ENCODE measurements at places on chromosomes 11 and 22.
A peak's percentile ranks its signal among the peaks of the same experiment; 100 is the strongest.

DNA sequence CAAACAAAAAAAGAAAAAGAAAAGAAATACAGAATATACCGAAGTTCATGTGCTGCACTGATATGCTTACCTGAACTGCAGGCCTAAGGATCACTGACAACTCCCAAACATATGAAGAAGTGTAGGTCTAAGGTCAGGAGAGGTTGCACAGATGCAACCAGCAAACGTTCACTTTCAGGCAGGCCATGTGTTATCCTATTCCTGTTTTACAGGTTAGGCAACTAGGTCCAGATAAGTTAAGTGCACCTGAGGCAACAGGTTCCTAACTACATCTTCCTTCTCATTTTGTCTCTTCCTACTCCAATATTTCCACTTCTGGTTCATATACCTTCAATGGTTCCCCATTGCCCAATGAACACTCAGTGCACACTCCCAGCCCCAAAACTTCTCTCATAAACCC, 15.1 kb downstream of the PI4KA start:
- DNase-seq, result no peak

GRCh38 chr11:79973721-79974617, 533.1 kb upstream of the TENM4 start:
- no peak for DNase-seq

- DNase-seq, result peak; percentile 66
Measured at GRCh38 chr22:46036558-46037408, 59.8 kb upstream of the WNT7B start.

DNA sequence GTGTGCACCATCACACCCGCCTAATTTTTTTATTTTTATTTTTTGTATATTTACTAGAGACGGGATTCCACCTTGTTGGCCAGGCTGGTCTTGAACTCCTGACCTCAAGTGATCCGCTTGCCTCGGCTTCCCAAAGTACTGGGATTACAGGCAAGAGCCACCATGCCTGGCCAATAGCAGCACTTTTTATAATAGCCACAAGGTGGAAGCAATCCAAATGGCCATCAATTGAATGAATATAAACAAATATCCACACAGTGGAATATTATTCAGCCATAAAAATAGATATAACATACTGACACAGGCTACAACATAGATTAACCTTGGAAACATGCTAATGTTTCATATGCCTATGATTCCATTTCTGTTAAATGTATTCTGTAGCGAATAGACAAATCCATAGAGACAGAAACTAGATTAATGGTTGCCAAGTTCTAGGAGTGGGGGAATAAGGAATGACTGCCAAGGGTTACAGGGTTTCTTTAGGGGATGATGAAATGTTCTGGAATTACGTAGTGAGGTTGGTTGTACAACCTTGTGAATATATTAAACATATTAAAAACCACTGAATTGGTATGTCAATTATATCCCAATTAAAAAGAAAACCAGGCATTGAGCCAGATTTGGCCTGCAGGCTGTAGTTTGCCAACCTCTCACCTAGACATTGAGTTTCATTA, 4.8 kb downstream of the VPS51 start:
- no peak for DNase-seq

DNA sequence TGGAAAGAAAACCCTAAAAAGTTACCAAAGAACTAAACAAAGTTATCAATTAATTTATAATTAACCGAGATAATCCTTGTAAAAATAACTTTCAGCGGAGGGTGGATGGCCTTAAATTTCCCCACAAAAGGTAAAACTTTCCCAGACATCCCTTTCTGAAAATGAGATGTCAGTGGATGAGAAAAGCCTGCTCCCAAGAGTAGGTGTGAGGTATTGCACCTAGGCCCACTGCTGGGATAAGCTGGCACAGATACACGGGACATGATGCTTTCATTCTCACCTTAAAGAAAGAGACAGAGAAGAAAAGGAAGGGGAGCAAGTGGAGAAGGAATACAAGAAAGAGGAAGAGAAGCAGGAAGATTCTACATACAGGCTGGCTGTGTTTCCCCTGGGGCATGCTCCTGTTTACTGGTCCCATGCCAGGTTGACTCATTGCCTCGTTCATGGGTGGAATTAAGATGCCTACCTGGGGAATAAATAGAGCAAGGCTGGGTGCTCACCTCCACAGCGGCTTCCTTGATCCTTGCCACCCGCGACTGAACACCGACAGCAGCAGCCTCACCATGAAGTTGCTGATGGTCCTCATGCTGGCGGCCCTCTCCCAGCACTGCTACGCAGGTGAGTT, at the start of gene SCGB2A2:
Gene SCGB2A2 (plus strand): TSS at position 505 of the 625 bp plus-strand sequence. CDS start 59 bp downstream, at position 564.
- DNase-seq, result no peak

- peak; percentile 11 for DNase-seq
Measured at GRCh38 chr11:34653851-34654482, 33.1 kb downstream of the EHF start.

GRCh38 chr11:100269516-100269915, 417.6 kb upstream of the ARHGAP42 start:
- DNase-seq, result no peak
